Subcutaneous adipose tissue (tissue), 4 donors: ENCODE measurements at places on chromosomes 12 and 14. TPM values are rescaled to one million over a fixed set of nuclear protein-coding genes. Genes with fewer than 3 reads are reported as not detected.

The DHRS1 gene
- total RNA-seq, result 22.7 TPM

The AHNAK2 gene
- total RNA-seq, result 41.6 TPM

The OTOGL gene
- 0.66 TPM for total RNA-seq

The KRT6B gene
- total RNA-seq, result not detected

The SOS2 gene
- total RNA-seq, result 50.2 TPM

The RNFT2 gene
- total RNA-seq, result 0.49 TPM

The TSPAN11 gene
- total RNA-seq, result not detected

The CLEC12A gene
- 12.2 TPM for total RNA-seq

The MYF6 gene
- total RNA-seq, result not detected

The SOX5 gene
- total RNA-seq, result 56.8 TPM
